ENCODE measurements at places on chromosomes 2 and 18.
A peak's percentile ranks its signal among the peaks of the same experiment; 100 is the strongest.

DNA sequence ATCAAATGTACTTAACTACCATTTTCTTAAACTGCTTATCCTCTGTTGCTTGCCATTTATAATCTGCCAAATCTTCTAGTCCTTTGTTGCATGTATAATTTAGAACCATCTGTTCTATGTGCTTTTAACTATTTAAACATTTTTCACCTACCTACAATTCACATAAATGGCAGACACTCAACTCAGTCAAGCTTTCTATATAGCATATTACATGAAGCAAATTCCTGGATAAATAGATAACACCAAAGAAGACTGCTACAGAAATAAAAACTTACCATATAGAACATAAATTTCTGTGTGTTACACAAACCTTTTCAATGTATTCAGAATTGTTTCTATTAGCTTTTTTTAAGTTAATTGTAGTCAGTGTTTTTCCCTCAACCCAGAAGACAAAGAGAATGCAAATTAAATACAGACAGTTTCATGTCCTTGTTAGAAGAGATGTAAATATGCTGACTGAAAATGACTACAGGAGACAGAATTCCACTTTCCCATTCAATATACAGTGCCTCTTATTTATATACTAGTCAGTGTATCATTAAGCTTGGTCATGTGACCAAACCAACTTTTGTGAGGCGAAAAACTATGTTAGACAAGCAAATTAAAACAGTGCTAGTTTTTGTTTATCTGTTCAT, 2.6 kb downstream of the BAZ2B start:
- DNase-seq: no peak

DNA sequence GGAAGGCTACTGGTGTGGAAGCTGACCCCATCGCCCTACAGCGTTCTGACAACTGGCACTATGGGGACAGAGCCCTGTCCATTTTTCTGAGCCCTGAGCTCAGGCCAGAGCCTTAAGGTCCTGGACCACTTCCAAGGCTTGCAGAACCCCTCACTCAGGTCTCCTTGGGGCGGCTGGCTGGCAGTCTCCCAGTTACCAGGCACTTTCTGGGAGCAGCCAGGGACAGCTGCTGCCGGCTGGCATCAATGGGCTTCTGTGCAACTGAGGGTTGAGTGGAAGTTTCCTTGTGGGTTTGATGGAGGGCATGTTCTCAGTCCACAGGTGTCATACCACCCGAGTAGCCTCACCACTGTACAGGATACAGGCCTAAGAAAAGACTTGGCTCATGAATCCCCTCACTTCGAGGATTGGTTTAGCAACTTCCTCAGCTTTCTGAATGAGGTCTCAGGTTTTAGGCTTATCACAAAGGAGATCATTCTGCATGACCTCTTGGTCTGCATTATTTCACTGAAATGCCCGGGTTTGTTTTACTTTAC, 27.4 kb upstream of the WIPF1 start:
- no peak for DNase-seq

DNA sequence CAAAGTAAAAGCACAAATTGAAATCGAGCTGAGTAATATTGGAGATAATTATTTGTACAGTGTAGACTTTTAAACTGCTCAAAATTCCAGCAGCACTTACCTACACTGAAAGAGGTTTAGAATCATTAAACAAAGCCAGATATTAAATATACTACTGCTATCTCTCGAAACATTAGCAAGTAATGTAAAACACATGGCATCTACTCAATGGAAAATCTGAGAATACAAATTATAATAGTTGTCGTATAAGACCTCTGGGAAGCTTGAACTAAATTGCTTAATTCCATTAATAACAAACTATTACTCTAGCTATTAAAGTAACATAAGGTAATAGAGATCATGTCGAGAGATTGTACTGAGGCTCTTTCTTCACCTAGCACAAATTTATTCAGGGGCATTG, 108.9 kb downstream of the KLHL29 start:
- DNase-seq: no peak

GRCh38 chr18:10027031-10027430, 113.2 kb downstream of the VAPA start:
- DNase-seq: no peak

GRCh38 chr2:169225906-169226305, 136.4 kb downstream of the LRP2 start:
- no peak for DNase-seq

DNA sequence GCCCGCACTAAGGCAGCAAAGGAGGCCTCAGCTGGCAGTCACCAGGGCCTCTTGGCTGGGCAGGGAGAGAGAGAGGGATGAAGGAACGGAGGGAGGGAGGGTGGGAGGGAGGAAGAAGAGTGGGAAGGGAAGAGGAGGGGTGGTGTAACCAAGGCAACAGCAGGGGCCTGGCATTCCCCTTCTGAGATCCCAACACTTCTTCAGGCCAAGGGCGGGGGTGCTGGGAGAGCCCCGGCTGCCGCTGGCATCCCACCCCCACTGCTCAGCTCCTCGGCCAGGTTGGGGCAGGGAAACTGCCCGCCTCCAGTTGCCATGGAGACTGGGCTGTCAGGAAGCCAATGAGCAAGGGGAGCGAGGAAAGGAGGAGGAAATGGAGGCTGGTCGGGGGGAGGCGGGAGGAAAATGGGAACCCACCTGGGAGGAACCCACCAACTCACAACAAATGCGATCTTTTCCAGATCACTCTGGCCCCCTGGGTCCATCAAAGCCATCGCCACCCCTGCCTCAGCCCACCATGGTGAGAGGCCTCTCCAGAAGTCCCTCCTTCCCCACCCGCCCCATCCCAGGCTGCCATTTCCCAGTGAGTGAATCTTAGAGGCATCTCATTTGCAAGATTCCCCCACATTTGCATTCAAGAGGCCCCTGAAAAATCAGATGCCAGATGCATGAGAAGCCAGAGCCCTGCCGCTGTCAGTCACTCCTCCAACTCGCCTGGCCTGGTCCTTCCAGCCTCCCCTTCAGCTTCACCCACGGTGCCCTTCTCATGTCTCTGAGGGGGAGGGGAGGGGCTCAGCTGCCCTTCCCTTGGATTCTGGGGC, 12.4 kb downstream of the SH2D6 start:
- no peak for DNase-seq

- DNase-seq: no peak
These were observed 362.3 kb downstream of the FIGN start for GRCh38 chr2:163373496-163373895.

DNA sequence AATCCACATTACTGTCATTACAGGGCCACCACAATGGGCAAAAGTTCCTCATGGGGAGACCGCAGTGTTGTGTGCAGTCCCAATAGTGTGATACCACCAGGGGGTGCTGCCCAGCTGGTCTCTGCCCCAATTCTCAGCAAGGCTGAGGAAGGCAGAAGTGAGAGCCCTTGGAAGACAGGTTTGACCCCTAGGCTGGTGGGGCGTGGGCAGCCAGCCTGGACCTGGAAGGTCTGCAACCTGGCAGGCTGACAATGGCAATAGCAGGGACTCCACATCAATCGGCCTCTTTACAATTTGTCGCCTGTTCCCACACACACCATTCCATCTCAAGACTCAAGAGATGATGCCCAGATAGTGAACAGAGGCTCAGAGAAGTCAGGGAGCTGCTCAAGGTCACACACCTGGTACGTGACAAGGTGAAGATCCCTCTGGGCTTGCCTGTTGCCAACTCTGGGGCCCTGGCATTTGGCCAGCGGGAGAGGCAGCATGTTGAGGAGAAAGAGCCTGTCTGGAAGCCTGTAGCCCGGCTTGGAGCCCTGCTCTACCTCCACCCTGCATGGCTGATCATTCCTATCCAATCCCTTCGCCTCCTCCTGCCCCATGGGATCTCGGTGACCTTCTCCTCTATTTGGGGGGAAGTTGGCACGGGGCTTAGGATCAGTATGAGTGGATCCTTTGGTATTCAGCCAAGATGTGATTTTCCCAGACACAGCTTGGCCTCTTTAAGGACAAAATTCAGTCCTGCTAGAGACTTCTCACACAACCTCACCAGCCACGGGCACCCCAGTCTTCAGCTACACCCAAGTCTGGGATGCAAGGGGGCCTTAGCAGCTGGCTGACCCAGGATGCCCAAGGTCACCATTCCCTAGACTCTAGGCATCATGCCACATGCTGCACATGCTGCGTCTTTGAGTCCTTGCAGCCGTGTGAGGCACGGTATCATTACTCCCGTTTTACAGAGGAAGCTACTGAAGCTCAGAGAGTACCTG, 2.9 kb upstream of the ATOH8 start:
- DNase-seq: peak; percentile 68

- DNase-seq: no peak
These were observed 99.2 kb downstream of the DYNAP start for GRCh38 chr18:54690198-54690597.

DNA sequence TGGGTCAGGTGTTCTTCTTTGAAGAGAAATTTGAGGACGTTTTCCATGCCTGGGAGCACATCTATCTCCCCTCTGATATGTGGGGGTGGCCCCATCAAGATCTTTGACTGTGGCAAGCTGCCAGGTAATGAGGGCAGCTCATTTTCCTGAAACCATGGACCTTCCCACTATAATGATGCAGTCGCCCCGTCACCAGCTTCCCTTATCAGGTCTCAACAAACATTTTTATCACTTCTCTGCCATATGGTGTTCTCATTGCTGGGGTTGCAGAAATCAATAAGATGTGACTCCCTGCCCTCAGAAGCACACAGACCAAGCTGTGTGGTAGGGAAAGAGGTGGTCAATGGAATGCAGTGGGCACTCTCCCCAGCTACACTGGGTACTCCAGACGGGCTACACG, 48.4 kb upstream of the B3GNT7 start:
- DNase-seq: no peak

Data from activated naive CD4-positive, alpha-beta T cell treated with anti-CD3 and anti-CD28 coated beads, Interleukin-2, amount 50 U/mL, for 72 hours (primary cell).